Neural crest cell (in vitro differentiated cells): ENCODE measurements at places on chromosomes 6 and 20.
A peak's percentile ranks its signal among the peaks of the same experiment; 100 is the strongest.

- DNase-seq = no peak
These were observed 179.3 kb upstream of the DTNBP1 start for GRCh38 chr6:15841937-15842726.

- DNase-seq = no peak
These were observed 277.7 kb upstream of the ECI2 start for GRCh38 chr6:4413073-4413472.

DNA sequence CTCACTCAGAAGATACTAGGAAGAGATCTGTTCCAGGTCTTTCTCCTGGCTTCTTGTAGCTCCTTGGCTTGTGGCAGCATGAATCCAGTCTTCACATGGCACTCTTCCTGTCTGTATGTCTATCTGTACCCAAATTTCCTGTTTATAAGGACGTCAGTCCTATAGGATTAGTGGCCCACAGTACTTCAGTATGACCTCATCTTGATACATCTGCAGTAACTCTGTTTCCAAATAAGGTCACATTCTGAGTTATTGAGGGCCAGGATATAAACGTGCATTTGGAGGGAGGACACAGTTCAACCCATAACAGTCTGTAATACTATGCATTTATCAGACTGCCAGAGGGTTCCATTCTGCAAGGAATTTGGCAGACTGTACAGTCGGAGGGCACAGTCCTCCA is 57.6 kb upstream of the DYNLRB1 start:
- no peak for DNase-seq

- DNase-seq = no peak
These were observed 91.1 kb upstream of the HIVEP1 start for GRCh38 chr6:11921017-11921438.

DNA sequence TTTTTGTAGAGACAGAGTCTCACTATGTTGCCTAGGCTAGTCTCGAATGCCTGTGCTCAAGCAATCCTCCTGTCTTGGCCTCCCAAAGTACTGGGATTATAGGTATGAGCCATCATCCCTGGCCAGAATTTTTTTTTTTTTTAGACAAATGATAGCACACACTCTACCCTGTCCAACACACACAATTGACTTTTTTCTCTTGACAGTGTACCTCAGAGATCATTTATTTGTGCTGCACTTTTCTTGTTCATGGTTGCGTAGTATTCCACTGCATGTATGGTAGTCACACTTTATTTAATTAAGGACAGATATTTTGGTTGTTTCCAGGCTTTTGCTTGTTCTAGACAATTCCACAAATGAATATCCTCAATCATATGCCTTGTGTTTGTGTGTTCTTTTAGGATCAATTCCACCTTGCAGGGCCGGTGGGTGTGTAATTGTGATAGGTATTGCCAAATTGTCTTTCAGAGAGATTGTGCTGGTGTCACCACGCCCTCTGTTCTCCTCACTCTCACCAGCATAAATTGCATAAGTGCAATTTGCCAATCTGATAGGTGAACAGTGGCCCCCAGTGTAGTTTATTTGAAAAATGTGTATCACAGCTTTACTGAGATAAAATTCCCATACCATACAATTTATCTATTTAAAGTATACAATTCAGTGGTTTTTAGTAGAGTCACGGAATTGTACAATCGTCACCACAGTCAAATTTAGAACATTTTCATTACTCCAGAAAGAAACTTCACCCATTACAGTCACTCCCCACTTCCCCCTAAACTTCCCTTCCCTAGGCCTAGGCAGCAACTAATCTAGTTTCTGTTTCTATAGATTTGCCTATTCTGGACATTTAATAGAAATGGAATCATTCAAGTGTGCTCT is 20.1 kb downstream of the SRC start:
- DNase-seq = no peak

GRCh38 chr6:43308101-43308989 is at the start of gene CRIP3:
TSS of gene CRIP3 (minus strand) at chr6:43308826. CDS start at chr6:43308792, 34 bp downstream.
- no peak for DNase-seq

DNA sequence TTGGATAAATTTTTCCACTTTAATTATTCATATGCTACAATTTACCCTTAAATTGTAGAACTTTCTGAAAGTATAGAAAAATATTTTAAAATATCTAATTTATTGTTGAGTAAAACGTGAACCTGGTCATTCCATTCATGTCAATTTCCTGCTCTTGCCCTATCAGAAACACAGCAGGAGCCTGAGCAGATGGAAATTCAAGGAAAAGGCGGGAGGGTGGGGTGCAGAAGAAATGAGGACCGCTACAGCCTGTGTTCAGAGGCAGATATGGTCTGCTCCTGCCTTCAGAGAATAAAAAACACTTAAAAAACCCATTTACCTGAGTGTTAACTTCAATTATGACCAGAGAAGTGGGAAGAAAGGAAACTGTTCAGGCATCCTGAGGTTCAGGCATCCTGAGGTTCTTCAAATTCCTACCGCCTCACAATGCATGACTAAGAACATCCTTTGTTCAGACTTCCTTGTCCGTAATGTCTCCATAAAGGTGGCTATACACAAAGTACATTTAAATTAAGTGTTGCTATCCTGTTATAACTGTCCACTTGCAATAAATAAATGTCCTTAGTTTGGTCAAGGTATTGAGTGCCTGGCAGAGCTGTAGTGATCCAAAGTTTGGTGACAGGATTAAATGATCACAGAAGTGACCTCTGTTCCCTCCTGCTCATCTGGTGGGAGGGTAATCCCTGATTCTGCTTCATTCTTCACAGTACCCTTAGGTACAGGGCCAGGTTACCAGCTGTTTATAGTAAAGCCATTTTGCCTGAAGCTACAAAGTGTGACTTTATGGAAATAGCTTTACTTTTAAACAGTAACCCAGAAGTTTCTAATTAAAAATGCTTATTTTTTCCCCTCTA is 109.1 kb downstream of the MAN1A1 start:
- no peak for DNase-seq

DNA sequence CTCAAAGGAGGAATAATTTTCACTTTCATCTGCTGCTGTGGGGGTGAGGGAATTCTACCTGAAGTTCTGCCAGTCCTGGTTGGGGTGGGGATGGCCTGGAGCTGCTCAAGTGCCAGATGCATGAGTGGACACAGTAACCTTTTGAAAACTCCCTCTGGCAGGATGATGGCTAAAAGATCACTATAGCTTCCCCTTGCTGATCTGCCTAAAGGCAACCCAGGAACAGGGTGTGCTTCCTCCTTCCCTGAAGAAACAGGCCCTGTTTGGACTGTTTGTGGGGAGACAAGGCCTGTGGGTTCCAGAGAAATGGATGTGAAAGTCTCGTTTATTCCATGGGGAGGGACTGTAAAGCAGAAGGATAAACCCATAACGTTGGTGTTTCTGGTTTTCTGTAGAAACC is 176.9 kb downstream of the DTNBP1 start:
- no peak for DNase-seq

- DNase-seq = no peak
These were observed 400.7 kb downstream of the ZFAND3 start for GRCh38 chr6:38220069-38220723.

- peak; percentile 57 for DNase-seq
These were observed 3.8 kb downstream of the SLC35B2 start for GRCh38 chr6:44253307-44254101.

DNA sequence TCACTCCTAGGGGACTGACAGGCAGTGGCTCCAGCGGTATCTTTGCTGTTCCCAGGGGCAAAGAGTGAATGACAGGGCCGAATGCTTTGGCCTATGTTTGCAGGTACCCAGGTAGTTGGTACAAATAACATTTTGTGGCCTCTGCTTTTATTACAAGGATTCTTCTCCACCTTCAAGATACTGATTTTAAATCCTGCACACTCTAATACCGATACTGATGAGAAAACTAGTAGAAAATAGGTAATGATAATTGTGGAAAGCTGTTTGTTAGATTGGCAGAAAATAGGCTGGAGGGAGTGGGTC is 772 bp downstream of the HINT3 start:
- no peak for DNase-seq

- no peak for DNase-seq
These were observed 951.6 kb downstream of the TFAP2A start for GRCh38 chr6:9463311-9463710.

- DNase-seq = no peak
These were observed 52.5 kb downstream of the CCN2 start for GRCh38 chr6:131898718-131899117.

DNA sequence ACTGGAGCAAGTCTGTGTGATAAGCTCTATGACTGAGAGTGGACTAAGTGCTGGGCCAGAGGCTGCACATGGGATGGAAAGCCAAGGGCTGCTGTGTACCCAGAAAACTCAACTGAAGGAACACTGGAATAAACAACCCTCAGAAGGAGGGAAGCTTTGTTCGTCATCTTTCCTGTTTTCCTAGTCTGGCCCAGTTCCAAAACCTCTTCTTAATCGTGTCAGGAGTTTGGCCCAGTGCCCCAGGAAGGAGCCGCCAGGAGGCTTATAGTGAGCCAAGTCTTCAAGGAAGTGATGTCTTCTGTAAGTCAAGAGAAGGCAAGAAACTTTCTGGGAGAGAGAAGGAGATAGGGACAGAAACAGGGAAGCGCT is 23.3 kb upstream of the TOP1 start:
- no peak for DNase-seq

- no peak for DNase-seq
These were observed 135.5 kb downstream of the CDKAL1 start for GRCh38 chr6:20669571-20670314.

DNA sequence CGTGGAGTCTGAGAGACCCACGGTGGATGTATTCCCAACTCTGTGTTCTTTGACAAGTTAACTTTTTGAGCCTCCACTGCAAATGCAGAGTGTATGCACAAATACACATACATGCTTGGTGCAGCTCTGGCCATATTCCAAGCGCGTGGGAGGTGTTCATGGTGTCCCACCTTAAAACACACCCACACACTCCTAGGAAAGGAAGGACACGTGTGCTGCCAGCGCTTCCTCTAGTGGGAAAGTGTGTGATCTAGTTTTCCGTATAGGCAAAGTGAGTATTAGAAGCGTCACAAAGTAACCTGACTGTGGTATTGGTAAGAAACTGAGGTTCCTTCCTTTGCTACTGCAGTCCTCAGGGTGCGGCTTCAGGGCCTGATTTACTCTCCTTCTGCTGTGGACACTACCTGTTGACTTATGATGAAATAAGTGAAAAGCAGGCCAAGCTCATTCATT is 36.0 kb upstream of the MPC1 start:
- DNase-seq = no peak
